Fibroblast of skin of back (primary cell): ENCODE measurements at places on chromosomes 6 and 20.

GRCh38 chr6:2127484-2127911 is 117.9 kb downstream of the GMDS start:
- no peak for DNase-seq

- DNase-seq = no peak
Measured at GRCh38 chr6:127976111-127976510, 75.3 kb upstream of the THEMIS start.

GRCh38 chr6:72461144-72461543 is 160.7 kb upstream of the KCNQ5 start:
- peak; percentile 18 for DNase-seq

- no peak for DNase-seq
Measured at GRCh38 chr6:161138543-161139303, 135.1 kb downstream of the AGPAT4 start.

DNA sequence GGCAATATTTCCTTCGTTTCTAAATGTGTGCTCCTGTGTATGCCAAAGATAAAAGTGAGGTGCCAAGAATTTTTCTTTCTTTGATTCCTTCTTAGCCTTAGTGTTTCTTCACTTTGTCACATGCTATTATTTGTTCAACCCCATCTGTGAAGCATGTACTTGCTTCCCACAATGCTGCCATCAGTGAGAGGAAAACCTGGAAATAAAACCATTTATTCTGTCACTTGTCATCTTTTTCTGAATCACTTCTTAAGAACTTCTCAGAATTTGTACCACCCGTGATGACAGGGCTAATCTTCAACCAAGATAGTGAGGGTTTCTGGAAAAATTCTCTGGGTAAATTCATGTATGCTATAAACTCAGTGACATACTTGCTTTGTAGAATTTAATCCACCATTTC is 450.1 kb downstream of the COL12A1 start:
- peak; percentile 42 for DNase-seq

DNA sequence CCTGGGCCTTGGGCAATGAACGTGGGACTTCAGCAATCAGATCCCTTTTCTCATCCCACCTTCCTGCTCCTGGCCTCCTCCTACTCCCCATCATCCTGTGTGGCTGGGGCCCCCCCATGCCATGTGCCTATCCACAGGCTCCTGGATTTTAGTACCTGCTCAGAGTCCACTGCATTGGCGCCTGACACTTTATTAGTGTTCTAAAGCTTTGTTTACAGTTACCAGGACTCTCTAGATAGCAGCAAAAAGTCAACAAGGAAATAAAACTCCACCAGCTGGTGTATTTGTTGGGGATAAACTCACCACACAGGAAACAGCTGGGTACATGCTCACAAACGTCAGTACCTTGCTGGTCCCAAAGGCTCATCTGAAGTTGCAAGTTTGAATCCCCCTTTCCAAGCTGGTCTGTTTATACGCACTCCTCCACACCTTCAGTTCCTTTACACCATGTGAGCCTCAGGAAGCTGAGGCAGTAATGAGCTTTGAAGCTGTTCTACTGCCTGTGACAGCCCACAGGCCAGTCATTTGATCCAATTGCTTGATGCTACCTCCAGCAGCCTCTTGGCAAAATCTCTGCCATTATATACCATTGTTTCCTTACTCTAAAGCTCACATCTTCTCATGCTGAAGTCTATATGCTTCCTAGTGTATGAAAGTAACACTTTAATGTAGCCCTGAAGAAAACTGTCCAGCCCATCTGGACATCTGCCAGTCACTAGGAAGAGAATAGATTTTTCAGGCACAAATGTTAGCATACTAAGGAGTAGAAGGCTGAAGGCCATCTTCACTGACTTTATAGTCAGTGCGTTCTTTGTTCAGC is 76.6 kb downstream of the ANKEF1 start:
- no peak for DNase-seq

DNA sequence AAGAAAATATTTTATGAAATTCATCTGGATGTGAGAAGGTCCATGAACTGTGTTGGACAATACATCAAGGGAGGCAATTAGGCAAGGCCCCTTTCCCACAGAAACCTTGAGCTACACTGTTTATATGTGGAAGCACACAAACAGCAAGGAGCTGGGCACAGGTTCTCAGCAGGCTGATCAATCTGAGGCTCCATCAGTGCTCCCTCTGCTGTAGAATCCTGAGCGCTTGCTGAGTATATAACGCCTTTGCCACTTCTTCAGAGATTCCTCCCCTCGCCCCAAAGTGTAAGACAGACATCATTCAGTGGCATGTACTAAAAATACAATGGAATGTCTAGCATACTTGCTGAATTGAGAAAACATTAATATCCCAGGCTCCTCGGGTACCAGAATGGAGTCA is 146.9 kb downstream of the PRKN start:
- DNase-seq = peak; percentile 26

- DNase-seq = no peak
Measured at GRCh38 chr6:44229376-44230033, 6.1 kb downstream of the SLC29A1 start.

DNA sequence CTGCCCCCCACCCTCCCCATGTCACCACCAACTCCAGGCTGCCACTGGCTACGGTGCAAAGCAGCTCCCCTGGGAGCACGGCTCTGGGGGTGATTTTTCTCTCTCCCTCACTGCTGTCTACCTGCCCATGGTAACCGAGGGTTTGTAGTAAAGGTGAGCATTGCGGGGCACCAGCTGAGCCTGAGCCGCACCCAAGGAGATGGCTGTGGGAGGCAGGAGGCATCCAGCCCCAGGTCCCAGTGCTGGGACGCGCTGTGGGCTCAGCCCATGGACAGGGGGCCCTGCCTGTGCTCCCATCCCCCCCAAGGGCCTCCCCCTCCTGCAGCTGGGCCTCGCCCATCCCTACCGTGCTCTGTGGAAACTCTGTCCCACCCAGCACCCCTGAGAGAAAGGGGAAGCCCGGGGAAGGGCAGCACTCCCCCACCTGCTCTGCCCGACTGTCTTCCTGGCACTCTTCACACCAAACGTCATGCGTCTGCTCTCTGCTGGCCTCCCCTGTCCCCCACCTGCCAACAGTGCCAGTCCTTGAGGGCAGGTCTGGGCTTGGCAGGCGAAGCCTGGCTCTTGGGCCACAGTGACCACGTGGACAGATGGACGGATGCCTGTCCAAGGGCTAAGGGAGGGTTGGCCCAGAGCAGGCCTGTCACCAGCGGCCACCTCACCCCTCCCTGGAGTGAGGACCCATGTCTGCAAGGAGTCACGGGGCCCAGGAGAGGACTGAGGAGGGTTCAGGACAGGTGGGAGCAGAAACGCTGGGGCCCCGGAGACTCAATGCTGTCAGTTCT is 3.8 kb upstream of the CHRNA4 start:
- no peak for DNase-seq

GRCh38 chr20:50472693-50473664 is 37.2 kb upstream of the PTPN1 start:
- no peak for DNase-seq

DNA sequence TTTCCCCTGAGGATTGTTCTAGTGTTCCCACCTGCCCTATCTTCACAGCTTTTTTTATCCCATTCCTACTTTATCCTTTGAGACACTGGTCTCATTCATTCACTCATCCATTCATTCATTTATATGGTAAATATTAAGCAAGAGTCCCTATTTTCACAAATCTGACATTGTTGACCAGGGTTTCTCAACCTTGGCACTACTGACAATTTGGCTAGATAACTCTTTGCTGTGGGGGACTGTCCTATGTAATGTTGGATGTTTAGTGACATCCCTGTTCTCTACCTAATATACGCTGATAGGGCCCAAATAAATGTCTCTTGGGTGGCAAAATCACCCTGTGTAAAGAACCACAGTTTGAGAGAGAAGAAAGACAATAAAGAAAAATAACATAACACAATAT is 345.0 kb downstream of the GRIK2 start:
- DNase-seq = no peak

GRCh38 chr6:151325075-151326050 is 66.0 kb downstream of the ZBTB2 start:
- DNase-seq = peak; percentile 79

DNA sequence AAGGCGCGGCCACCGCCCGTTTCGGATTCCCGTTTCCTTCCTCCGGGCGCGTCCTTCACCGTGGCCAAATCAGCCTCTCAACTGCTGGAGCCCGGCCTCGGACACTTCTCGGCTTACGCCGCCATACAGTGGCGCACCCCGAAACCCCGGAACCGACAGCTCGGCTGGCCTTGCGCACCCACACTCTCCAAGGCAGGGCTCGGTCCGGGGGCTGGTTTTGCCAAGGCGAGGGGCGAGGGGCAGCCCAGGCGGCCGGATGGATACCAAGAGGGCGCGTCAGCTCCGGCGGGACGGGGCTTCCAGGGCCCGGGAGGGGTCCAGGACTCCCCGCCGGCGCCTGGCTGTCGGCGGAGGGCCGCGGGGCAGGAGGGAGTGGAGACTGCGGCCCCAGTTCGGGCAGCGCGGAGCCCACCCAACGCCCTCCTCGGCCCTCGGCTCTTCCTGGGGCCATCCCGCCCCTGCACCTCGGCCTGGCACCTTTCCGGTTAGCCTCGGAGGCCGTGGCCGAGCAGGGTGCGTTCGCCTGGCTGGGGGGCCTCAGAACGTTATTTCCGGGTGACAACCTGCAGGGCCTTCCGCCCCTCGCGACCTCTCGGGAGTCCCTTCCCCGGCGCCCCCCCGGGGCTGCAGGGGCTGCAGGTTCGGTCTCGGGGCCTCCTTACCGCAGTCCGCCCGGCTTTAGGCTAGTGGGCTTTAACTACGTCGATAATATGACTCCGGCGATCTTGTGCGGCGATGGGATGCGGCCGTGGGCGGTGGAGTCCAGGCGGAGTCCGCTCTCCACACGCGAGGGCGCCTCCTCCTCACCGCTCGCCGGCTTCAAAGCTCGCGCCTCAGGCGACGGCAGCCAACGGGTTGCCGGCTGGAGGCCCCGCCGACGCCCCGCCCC is 697 bp upstream of the CEP43 start:
- DNase-seq = peak; percentile 22

DNA sequence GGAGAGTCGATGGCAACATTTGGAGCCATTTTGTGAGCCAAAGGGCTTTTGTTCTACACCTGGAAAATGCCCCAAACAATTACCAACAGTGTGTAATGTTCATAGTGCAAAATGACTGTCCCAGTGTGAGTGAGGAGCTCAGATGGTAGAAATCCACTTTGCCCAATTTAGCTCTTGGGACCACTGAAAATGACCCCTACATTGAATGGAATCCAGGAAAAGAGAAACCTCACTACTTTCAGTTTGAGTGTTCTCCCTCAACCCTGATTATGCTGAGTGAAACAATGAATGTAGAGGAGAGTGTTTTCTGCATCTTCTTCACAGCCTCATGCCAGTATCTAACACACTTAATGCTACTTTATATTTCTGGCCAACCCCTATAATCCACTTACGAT is 84.9 kb upstream of the NRN1 start:
- no peak for DNase-seq

- DNase-seq = no peak
Measured at GRCh38 chr6:43983632-43984031, 143.6 kb downstream of the MRPL14 start.

- DNase-seq = no peak
Measured at GRCh38 chr20:61324906-61325305, 72.8 kb downstream of the CDH4 start.
